ENCODE measurements at places on chromosomes 6 and 20.

DNA sequence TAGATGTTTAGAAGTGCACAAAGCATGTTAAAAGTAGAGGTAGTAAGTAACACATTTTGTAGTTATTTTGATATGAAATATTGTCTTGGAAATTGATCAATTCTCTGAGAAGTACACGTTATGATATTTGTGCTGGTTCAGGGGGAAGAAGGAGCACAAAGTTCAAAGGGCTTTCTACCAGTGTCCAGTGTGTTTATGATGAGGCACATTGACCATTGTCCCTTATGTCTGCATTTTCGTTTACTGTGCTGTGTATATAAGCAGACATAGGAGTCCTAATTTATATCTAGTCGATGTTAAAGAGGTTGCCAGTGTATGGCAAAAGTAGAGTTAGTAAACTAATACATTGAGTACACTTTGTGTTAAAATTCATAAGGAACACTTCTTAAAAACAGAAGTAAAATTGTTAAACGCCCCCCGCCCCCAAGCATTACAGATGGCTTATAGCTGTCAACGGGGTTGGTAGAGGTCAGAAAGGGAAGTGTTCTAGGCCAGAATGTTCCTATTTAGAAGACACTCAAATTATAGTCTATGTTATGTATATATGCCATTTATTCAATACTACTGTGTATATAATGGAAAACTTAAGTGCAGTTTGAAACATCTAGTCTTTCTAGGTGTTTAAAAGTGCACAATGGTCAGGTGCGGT lies 13.3 kb upstream of the HMGN4 start:
- no peak overlapping the region for H3K4me3 ChIP-seq
- H3K27me3 ChIP-seq = no peaks in the 10 kb centered on the region
- H3K36me3 ChIP-seq = no peaks in the 10 kb centered on the region

DNA sequence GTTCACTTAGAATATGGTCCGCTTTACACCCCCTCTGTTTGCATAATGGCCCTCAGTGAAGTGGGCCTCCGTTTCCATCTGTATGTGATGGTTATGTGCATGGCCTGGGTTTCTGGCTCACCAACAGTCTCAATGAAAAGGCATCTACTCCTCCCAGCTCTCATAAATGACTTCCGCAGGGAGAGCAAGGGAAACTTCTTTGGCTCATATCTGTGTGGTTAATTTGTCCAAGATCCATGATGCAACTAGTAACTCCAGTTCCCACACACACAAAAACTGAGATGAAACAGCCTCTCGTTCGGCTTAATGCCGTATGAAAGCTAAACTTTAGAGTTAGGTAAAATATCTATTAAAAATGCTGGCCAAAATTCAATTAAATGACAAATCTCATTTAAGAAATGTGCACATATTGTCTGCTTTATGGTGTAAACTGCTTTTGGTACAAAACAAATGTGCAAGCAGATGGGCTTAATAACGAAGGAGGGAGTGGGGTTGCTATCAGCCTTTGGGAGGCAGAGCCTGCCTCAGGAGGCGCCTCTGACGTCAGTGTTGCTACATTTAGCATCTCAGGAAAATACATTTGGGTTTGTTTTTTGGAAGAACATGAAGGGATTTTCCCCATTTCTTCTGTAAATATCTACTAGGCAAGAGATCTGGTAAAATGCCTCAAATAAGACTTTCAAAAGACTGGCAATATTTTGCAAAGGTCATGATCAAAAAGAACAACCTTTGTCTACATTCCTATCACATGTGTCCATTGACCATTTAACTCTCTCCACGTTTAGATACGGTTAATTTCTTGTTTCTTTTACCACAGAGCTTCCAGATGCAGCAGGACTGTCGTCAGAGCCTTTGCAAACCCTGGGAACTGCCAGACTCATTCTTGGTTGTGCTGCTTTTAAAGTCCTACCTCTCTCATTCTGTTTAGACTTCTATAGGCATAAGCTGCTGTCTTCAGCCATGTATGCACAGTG lies 96.8 kb downstream of the ARMC2 start:
- no peak overlapping the region for H3K4me3 ChIP-seq
- DNase-seq = no peak
- H3K27me3 ChIP-seq = no peaks in the 10 kb centered on the region
- H3K36me3 ChIP-seq = no peaks in the 10 kb centered on the region

- H3K27me3 ChIP-seq = no peaks in the 10 kb centered on the region
- no peak overlapping the region for H3K27ac ChIP-seq
- no peak for DNase-seq
- no peak overlapping the region for H3K4me3 ChIP-seq
Observed at GRCh38 chr6:83505356-83505755, 7.0 kb upstream of the PRSS35 start.

DNA sequence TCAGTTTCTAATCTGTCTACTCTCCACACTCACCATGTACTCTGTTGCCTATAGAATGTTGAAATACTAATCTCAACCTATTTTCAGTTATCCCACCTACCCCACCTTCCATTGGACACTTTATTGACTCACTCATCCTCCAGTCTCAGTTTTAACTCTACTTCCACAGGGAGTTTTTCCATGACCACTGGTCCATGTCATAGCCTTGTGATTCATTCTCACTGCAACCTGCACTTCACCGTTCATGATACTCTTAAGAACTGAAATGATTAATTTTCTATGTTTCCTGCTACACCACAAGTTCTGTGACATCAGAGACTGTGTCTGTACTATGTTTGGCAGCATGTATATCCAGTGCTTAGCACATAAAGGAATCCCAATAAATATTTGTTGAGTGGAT lies 122.8 kb upstream of the HSF2 start:
- no peak for DNase-seq
- no peak overlapping the region for H3K27ac ChIP-seq
- no peaks in the 10 kb centered on the region for H3K36me3 ChIP-seq

GRCh38 chr6:84556541-84557335 lies 207.7 kb downstream of the TBX18 start:
- no peaks in the 10 kb centered on the region for H3K27me3 ChIP-seq
- H3K4me1 ChIP-seq = no peaks in the 10 kb centered on the region
- H3K27ac ChIP-seq = no peak overlapping the region
- no peak overlapping the region for H3K4me3 ChIP-seq
- no peaks in the 10 kb centered on the region for H3K36me3 ChIP-seq
- no peak for DNase-seq
